ENCODE measurements at places on chromosomes 3 and 15.
A peak's percentile ranks its signal among the peaks of the same experiment; 100 is the strongest.

DNA sequence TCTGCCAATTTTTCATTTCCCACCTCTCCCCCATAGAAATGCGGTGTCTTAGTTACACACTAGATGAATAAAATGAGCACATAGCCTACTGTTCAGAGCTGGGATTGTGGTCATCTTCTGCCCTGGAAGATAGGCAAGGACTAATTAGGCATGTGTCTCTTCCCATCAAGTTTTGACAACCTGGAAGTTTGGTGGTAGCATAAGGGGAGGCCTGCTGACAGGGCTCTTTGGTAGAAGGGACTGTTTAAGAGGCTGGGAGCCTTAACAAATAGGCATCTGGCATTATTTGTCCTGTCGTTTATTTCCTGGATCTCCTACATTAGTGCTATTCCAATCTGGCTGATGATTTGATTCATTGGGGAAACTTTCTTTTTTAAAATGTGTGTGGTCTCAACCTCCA is 512.3 kb downstream of the ZNF385D start:
- H3K4me1 ChIP-seq: no peaks in the 10 kb centered on the region
- no peaks in the 10 kb centered on the region for H3K36me3 ChIP-seq
- no peak for DNase-seq
- H3K4me3 ChIP-seq: no peak overlapping the region

DNA sequence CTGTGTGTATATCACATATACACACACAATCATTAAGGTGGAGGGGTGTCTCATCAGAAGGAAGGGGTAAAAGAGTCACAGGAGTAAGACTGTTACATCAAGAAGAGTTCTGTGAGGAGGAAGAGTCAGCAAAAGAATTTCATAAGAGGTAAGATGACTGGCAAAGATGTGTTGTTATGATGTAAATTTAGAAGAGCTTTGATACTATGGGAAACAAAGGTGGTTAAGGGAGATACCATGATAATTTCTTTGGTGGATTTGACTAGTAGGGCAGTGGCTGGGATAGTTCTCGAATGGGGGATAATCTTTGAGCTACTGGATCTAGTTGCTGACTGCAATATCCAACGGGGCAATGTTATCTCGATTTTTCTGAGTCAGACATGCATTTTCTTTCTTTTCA is 61.6 kb downstream of the STAG1 start:
- H3K36me3 ChIP-seq: peaks cover 52% of the 10 kb centered on the region
- H3K27me3 ChIP-seq: no peaks in the 10 kb centered on the region
- H3K4me3 ChIP-seq: no peak overlapping the region
- no peak overlapping the region for H3K27ac ChIP-seq

GRCh38 chr15:68299436-68299835 is 21.9 kb downstream of the FEM1B start:
- H3K4me3 ChIP-seq: no peak overlapping the region
- H3K27me3 ChIP-seq: no peaks in the 10 kb centered on the region
- H3K36me3 ChIP-seq: peaks cover 7% of the 10 kb centered on the region
- peaks cover 22% of the 10 kb centered on the region for H3K4me1 ChIP-seq
- no peak overlapping the region for H3K27ac ChIP-seq

DNA sequence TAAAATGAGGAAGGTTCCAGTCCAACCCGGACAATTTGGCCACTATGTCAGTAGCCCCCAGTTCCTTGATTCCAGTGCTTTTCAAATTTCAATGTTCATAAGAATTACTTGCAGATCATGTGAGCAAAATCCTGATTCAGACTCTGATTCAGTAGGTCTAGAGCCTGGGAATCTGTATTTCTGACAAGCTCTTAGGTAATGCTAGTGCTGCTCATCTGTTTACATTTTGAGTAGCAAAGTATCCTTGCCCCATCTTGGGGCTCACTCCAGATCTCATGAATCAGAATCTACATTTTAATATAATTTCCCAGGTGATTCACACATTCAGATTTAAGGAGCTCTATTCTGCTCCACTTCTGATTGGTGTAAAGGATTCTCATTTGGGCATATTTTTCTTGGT is 142.0 kb downstream of the NAALADL2 start:
- H3K27me3 ChIP-seq: no peaks in the 10 kb centered on the region
- H3K4me1 ChIP-seq: no peaks in the 10 kb centered on the region
- H3K4me3 ChIP-seq: no peak overlapping the region
- H3K27ac ChIP-seq: no peak overlapping the region

DNA sequence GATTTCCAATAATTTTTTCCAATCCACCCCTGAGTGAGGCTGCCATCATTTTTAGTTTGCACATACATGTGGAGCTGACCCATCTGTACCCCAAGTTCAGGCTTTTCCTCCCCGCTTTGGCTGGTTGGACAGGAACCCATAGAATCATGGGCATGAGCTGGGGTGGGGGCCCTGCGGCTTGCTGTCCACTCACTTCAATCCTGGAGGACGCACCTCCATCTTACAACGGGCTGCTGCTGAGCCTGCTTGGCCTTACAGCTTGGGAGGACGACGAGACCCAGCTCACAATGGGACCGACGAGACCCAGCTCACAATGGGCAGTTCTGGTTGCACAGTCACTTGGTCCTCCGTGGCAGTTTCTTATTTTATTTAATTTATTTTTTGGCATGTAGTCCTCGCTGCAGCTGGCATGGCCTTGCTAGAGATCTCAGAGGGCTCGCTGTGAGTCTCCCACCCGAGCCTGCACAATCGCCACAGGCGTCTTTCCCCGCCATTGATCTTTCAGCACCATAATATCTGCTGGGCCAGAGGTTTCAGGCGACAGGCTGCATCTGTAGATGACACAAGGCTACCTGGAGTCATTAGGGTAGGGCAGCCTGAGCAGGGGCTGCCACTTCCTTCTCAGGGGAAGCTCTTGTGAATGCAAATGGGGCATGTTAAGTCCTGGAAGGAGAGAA is 19.6 kb upstream of the EPHB3 start:
- H3K27me3 ChIP-seq: peaks cover 14% of the 10 kb centered on the region
- no peak overlapping the region for H3K4me3 ChIP-seq
- no peak for DNase-seq
- peaks cover 2% of the 10 kb centered on the region for H3K4me1 ChIP-seq

- no peak overlapping the region for H3K4me3 ChIP-seq
- peaks cover 4% of the 10 kb centered on the region for H3K4me1 ChIP-seq
- no peaks in the 10 kb centered on the region for H3K36me3 ChIP-seq
- no peak overlapping the region for H3K27ac ChIP-seq
- H3K27me3 ChIP-seq: peaks cover 1% of the 10 kb centered on the region
Observed at GRCh38 chr3:69116162-69116561, 6.2 kb downstream of the LMOD3 start.

DNA sequence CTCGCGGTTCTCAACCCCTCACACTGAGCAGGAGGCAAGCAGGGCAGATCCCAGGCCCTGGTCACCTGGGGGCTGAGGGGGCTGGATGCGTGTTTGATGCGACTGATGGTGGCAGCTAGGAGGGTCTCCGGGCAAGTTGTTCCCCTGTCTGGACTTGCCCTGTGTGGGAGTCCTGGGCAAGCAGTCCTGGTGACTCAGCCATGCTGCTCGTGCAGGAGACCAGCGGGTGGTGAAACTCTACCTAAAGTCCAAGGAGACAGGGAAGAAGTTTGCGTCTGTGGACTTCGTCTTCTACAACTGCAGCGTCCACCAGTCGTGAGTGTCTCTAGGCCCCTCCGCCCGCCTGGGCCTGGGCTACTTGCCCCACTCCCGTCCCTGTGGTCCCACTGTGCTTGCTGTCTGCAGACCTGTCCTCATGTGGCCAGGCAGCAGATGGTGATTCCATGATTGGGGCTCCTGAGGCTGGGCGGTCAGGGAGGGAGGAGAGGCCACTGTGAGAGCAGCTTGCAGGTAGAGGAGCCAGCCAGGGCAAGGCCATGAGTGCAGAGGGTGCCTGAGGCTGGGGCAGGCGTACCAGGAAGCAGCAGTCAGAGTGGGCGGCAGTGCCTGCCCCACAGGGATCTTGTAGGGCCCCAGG is 23.1 kb downstream of the PLXNA1 start:
- H3K27me3 ChIP-seq: no peaks in the 10 kb centered on the region
- H3K4me3 ChIP-seq: no peak overlapping the region
- H3K27ac ChIP-seq: no peak overlapping the region
- DNase-seq: no peak
- H3K36me3 ChIP-seq: no peaks in the 10 kb centered on the region

DNA sequence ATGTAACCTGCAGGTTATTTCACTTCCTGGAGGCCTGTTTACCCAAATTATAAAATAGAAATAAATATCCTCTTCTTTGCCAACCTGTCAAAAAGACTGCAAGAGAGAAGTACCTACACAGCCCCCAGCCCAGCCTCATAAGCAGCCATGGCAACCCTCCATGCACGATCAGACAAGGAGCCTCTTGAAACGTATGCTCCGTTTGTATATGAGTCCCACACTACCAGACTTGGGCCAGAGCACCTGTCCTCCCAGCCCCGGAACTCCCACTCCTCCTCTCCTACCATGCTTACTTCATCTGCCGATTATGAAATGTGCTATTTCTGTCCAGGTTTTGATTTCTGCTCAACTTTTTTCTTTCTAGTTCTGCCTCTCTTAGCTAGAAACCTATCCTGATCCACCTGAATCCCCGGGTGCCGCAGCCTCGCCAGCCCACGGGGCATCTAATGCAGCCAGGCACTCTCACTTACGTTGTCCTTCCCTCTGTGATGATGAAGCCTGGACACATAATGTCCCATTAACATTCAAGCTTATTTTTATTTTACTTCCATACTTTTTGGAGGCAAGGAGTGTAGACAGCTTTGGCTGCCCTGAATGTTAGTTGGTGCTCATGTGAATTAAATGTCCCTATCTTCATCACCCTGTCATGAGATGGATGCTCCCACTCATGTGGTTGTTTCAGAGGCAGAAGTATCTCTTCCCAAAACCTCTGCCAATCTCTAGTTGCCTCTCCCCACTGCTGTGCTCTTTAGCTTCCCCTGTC is 73.8 kb downstream of the MB21D2 start:
- no peaks in the 10 kb centered on the region for H3K36me3 ChIP-seq
- H3K27ac ChIP-seq: no peak overlapping the region
- DNase-seq: no peak
- H3K4me3 ChIP-seq: no peak overlapping the region
- H3K27me3 ChIP-seq: no peaks in the 10 kb centered on the region

- H3K27ac ChIP-seq: no peak overlapping the region
- H3K36me3 ChIP-seq: no peaks in the 10 kb centered on the region
- H3K27me3 ChIP-seq: peaks cover 2% of the 10 kb centered on the region
- no peak for DNase-seq
- no peak overlapping the region for H3K4me3 ChIP-seq
- peaks cover 8% of the 10 kb centered on the region for H3K4me1 ChIP-seq
Observed at GRCh38 chr3:188779281-188779980, 392.3 kb upstream of the TPRG1 start.

DNA sequence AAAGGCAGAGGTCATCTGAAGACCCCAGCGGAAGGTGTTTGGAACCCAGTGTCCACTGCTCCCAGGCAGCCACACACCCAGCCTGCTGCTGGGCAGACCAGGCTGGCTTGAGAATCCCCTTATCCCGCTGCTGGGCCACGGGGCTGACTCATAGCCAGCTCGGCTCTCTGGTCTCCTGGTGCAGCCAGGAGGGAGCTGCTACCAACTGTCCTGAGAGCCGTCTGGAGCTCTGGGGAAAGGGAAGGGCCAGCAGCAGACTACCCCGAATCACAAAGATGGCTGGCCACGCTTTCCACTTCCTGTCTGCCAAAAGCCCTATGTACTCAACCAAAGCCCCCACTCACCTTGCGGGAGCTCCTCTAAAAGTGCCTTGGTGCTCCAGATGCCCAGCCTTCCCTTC is 38.3 kb downstream of the WHAMM start:
- no peak overlapping the region for H3K4me3 ChIP-seq
- peaks cover 12% of the 10 kb centered on the region for H3K4me1 ChIP-seq
- DNase-seq: no peak
- H3K27ac ChIP-seq: no peak overlapping the region
- peaks cover 47% of the 10 kb centered on the region for H3K36me3 ChIP-seq

DNA sequence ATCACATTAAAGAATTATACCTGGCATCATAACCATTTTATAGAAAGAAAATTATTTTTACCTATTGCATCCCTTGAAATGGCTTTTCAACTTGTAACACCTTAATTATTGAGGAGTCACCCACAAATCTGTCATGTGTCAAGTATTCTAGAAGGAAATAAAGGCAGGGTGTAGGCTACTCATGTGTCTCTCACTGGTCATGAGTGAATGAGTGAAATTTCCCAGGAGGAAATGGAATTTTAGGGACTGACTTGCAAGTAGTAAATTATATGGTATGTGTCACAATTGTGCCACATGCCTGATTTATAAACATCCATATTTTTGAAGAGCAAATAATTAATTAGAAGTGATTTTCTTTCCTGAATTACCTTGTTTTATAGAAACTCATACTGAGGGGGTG is 310.5 kb upstream of the ADAMTS9 start:
- H3K36me3 ChIP-seq: no peaks in the 10 kb centered on the region
- no peak overlapping the region for H3K4me3 ChIP-seq
- H3K27me3 ChIP-seq: no peaks in the 10 kb centered on the region
- DNase-seq: no peak

DNA sequence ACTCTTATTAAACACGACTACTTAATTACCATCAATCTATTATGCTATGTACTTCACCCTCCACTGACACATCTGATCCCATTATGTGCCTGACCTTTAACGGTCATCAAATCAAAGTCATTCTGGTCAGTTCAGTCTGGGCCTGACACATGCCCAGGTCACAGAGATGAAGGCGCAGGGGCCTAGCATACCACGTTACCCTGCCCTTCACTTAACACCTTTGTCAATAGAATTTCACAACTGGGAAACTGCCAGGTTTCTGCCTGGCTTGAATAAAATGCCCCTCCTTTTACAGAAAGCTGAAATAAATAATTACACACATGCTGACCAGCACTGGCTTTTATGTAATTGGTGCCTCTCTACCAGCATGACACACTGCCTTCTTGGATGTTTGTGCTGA is 39.5 kb downstream of the MECOM start:
- peaks cover 7% of the 10 kb centered on the region for H3K27me3 ChIP-seq
- H3K4me3 ChIP-seq: no peak overlapping the region
- H3K27ac ChIP-seq: no peak overlapping the region
- no peak for DNase-seq

- H3K36me3 ChIP-seq: peaks cover 53% of the 10 kb centered on the region
- no peak for DNase-seq
- H3K4me1 ChIP-seq: peaks cover 68% of the 10 kb centered on the region
- no peaks in the 10 kb centered on the region for H3K27me3 ChIP-seq
- H3K27ac ChIP-seq: peak overlapping the region; percentile 98
Observed at GRCh38 chr3:141273700-141274410, 42.2 kb downstream of the PXYLP1 start.

GRCh38 chr3:57151021-57151449 is 14.1 kb downstream of the IL17RD start:
- peaks cover 25% of the 10 kb centered on the region for H3K27me3 ChIP-seq
- H3K4me3 ChIP-seq: no peak overlapping the region
- DNase-seq: no peak
- H3K4me1 ChIP-seq: no peaks in the 10 kb centered on the region

DNA sequence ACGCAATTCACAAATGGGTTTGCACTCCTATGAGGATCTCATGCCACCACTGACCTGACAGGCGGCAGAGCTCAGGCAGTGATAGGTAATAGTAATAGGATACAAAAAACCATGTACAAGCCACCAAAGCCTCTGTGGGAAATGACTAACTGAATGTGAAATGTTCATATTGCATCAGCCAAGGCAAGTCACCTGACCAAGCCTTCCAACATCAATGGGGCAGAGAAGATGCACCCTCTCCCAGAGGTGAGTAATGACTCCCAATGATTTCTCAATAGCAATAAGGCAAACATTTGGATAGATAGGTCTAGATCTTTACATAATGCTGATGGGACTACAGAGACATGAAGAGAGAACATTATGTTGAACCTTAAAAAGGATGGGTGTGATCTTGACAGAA is 14.9 kb downstream of the CNTN3 start:
- H3K27ac ChIP-seq: no peak overlapping the region
- no peaks in the 10 kb centered on the region for H3K36me3 ChIP-seq

- no peak for DNase-seq
- no peak overlapping the region for H3K27ac ChIP-seq
- H3K4me3 ChIP-seq: no peak overlapping the region
- H3K36me3 ChIP-seq: no peaks in the 10 kb centered on the region
- peaks cover 4% of the 10 kb centered on the region for H3K27me3 ChIP-seq
Observed at GRCh38 chr3:194095464-194095863, 40.5 kb upstream of the HES1 start.

Data from activated T-helper 2 cell treated with anti-CD3 and anti-CD28 coated beads, Interferon-gamma antibody, Interleukin-2, Interleukin-4, amounts not matched to agents 10 μg/mL and 5 μg/mL and 100 μg/mL, durations not matched to agents 14 hours and 24 hours and 36 hours (primary cell).